T-cell (primary cell): ENCODE measurements at places on chromosomes 1 and 21. TPM values are rescaled to one million over a fixed set of nuclear protein-coding genes. Genes with fewer than 3 reads are reported as not detected.

GRCh38 chr1:198300451-198300850 lies 143.7 kb downstream of the NEK7 start:
- no peak for DNase-seq
- no peak overlapping the region for H3K4me3 ChIP-seq
- H3K27ac ChIP-seq: no peak overlapping the region
- peaks cover 23% of the 10 kb centered on the region for H3K36me3 ChIP-seq

GRCh38 chr1:115266729-115267421 lies 71.2 kb downstream of the NGF start:
- no peaks in the 10 kb centered on the region for H3K36me3 ChIP-seq
- H3K4me3 ChIP-seq: no peak overlapping the region
- H3K4me1 ChIP-seq: no peaks in the 10 kb centered on the region
- H3K27ac ChIP-seq: no peak overlapping the region
- no peak for DNase-seq

DNA sequence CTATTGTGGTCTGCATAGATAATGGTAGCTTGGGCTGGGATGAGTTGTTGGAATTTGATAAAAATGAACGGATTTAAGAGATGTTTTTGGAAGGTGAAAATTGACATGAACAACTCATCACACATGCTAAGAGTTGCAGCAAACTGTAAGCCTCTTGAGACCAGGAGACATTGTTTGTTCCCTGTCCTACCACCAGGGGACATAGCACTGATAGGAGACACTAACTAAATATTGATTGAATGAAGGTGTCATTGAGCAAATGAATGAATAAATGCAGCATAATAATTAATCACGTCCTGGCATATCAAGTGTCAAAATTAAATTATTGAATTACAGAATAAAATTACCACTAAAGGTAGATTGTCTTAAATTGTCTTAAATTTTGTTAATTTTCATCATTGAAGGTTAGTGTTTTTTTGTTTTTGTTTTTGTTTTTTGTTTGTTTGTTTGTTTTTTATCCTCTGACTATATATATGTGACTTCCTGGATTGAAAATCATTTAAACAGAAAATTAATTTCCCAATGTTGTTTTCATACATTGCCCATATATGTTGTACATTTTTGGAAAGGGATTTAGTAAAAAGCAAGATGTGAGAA lies 285.3 kb upstream of the C1orf105 start:
- no peaks in the 10 kb centered on the region for H3K27me3 ChIP-seq
- no peaks in the 10 kb centered on the region for H3K36me3 ChIP-seq
- H3K27ac ChIP-seq: no peak overlapping the region
- H3K4me3 ChIP-seq: no peak overlapping the region
- DNase-seq: no peak

DNA sequence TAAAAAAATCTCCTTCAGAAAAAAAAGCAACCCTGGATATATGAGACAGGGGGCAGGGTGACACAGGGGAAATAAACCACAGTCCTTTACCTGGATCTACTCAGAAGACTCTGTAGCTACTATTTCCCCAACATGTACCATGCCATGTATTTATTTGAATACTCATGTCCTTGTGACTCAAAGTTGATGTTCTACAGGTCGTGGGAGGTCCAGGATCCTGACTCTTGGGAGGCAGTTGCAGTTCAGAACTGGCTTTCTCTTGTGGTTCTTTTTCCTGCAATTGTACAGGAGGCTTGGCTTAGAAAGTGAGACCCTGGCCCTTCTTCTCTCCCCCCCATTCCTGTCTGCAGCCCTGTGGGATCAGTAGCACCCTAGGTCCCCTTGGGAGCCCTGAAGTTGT lies 5.8 kb upstream of the IL24 start:
- no peaks in the 10 kb centered on the region for H3K36me3 ChIP-seq
- H3K27me3 ChIP-seq: peaks cover 9% of the 10 kb centered on the region
- DNase-seq: no peak
- H3K4me3 ChIP-seq: no peak overlapping the region
- H3K4me1 ChIP-seq: peaks cover 4% of the 10 kb centered on the region
- H3K27ac ChIP-seq: no peak overlapping the region

GRCh38 chr1:172167796-172168596 lies 252.5 kb upstream of the C1orf105 start:
- H3K4me1 ChIP-seq: no peaks in the 10 kb centered on the region
- H3K27me3 ChIP-seq: no peaks in the 10 kb centered on the region

DNA sequence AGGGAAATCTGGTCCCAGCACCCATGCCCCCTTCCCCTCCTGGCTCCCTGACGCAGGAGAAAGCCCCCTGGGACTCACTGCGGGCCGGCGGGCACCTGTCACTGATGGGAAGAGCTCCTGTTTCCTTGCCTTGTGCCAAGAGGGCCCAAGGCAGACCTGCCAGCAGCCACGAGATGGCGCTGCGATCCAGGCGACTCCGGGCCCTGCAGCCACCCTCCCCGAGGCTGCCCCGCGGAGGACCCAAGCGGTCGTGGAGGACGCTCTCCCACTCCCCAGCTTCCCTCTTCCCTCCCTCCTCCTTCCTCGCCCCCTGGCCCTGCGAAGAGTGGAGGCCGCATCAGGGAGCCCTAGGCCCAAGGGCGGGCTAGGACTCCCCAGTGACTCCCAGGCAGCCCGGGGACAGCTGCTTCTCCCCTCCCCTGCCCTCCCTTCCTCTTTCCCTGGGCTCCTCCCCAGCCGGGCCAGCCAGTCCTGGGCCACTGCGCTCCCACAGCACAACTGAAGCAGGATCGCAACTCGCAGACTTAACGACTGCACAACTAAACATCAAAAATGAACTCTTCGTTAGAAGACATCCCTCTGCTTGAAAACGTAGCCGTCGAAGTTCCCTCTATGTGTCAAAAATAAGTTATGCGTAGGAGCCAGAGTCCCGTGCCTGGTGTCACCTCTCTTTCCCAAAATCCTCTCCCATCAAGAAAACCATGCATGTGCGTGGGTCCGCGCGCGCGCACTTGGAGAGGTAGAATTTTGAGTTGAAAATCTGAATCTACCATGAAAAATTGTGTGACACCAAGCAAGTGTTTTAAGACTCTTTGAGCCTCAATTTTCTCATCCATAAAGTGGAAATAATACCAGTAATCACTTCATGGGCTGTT lies 34.2 kb downstream of the BATF3 start:
- H3K36me3 ChIP-seq: no peaks in the 10 kb centered on the region
- DNase-seq: peak; percentile 78
- no peak overlapping the region for H3K27ac ChIP-seq
- H3K4me1 ChIP-seq: peaks cover 16% of the 10 kb centered on the region
- H3K27me3 ChIP-seq: peaks cover 12% of the 10 kb centered on the region
- H3K4me3 ChIP-seq: peak overlapping the region; percentile 55

DNA sequence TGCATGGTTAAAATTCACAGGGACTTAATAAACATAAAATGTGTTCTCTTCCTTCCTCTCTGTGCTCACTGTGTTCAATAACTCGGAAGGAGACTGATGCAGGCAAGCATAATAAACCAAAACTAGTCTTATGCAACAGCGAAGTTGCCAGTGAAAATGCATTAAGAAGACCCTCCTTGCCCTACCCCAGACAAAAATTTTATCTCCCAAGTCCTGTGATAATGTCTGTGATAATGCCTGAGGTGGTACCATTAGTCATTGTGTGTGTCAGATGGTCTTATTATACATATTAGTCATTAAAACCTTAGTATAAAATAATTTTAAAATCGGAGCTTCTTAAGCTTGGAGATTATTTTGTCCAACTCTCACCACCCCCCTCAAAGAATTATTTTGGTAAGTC lies 97.8 kb downstream of the NGF start:
- H3K27me3 ChIP-seq: peaks cover 4% of the 10 kb centered on the region
- no peak overlapping the region for H3K4me3 ChIP-seq
- H3K27ac ChIP-seq: no peak overlapping the region
- no peak for DNase-seq

SPATA17 gene
- total RNA-seq: not detected
